ENCODE measurements at places on chromosomes 6 and 20.

DNA sequence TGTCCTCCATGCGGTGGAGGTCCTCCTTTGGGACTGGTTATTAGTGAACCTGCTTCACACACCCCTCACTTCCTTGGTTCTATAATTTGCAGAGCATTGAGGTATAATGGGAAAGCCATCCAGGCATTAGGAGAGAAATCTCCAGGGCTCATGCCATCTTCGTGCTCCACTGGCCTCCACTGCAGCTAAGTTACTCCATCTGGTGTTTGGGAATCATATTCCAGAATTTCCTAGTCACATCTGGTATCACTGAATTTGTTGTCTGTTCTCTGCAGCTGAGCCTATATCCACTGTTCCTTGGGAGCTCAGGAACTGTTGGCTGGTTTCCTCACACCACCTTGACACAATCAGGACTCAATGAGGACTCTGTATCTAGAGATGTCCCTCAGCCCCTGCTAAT, 173.0 kb upstream of the TSHZ2 start:
- DNase-seq = no peak

DNA sequence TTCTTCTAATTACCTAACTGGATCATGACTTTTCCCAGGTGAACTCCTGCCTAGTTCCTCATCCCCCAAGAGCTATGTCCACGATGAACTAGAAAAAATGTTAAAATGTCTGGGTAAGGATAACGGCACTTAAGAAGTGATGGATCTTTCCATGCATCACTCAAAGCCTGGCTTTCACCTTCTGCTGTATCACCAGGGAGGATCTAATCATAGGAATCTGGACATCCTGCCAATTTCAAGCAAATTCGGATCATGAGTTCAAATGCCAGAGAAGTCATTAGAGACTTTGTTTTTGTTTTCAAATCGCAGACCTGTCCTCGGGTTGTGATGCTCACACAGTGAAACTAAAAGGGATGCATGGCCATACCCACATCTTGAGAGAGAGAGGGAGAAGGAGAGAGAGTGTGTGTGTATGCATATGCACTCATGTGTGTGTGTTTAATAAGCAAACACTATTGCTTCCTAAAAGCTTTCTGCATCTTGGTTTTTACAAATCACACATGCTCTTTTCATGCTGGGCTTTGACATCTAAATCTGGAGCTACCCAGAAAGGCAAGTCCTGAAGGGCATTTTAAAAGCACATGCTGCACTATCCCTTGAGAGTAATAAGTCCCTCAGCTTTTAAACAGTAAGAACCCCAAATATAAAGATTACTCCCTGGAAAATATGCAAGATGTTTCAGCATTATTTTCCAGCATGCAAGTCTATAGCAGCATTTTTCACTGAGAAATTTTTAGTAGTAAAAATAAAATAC, 524.6 kb upstream of the NOX3 start:
- no peak for DNase-seq

- DNase-seq = peak; percentile 58
These were observed 338.2 kb upstream of the PREP start for GRCh38 chr6:105740946-105741645.

GRCh38 chr6:46832816-46833215, 39.6 kb downstream of the MEP1A start:
- no peak for DNase-seq

DNA sequence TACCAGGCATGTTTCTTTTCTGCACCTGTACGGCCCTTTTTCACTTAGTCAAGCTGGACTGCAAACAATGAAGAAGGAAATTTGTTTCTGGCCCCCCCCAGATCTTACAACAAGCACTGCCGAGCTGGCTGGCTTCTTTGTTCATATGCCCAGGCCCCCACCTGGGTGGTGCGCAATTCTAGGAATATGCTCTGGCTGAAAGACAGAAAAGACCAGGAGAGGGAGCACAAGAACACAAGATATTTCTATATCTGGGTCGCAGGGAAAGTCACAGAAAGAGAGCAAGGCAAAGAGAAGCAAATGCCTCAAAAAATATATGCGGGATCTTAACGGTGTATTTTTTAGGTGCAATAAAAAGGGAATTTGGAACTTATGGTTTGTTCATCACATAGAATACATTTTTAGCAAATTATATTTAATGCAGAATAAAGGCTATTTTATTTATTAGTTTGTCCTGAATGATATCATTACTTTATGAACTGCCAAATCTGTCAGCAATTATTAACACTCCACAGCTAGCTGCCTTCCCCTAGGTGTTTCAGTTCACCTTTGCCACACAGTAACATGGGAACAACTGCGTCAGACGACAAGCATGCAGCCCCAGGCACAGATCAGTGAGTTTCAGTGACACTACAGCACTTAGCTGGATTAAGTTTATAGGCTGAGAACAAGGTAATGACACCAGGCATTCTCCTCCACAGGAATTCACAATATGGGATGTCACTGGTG, 76.5 kb downstream of the GJA10 start:
- DNase-seq = no peak

GRCh38 chr6:87789198-87789899, 87.3 kb upstream of the AKIRIN2 start:
- no peak for DNase-seq

GRCh38 chr6:31858707-31859106, 3.9 kb downstream of the NEU1 start:
- DNase-seq = no peak

GRCh38 chr6:166075186-166075585, 92.5 kb downstream of the TBXT start:
- no peak for DNase-seq

- DNase-seq = no peak
These were observed 560.5 kb downstream of the HAO1 start for GRCh38 chr20:7379621-7380220.

GRCh38 chr6:145749632-145750031, 14.3 kb upstream of the EPM2A start:
- DNase-seq = no peak

All from NCI-H1436 treated with DMSO at 0.1 percent for 48 hours (cell line).